ENCODE measurements at places on chromosomes 6 and 20.

DNA sequence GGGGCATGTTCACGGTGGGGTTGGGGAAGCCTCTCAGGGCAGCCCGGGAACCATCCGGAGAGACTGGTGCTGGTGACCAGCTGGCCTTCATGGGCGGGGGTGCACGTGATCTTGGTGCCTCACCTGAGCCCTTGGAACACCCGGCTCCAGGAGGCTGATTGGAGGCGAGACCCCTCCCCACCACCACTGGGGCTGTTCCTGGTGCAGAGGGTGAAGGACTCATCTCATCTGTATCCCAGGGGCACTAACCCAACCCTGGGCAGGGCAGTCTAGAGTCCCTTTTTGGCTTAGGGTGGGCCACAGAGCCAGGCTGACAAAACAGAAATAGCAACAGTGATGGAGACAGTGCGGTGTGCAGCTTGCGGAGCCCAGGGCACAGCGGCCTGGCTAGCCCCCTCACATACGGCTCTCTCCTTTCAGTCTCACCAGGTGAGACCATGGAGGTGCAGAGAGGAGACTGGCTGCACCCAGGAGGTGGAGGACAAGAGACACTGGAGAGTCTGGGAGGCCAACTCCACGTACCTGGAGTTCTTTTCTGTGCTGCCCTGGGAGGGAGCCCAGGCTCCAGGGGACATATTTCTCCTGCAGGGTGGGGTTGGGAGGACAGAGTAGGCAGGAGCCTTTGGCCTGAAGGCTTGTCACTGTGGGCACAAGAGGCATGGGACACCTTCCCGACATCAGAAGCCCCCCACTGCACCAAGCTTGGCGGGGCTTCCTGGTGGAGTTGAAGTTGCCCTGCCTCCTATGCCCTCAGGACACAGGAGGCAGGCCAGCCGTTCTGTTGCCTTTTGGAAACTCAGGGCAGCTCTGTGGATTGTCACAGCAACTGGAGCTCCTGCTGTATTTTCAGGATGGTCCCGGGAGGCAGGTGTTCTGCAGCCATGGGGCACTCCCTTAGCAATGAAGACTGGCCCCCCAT, 106.0 kb downstream of the SYCP2 start:
- no peak for DNase-seq

GRCh38 chr20:33811776-33812151, 616 bp downstream of the CHMP4B start:
- no peak for DNase-seq

DNA sequence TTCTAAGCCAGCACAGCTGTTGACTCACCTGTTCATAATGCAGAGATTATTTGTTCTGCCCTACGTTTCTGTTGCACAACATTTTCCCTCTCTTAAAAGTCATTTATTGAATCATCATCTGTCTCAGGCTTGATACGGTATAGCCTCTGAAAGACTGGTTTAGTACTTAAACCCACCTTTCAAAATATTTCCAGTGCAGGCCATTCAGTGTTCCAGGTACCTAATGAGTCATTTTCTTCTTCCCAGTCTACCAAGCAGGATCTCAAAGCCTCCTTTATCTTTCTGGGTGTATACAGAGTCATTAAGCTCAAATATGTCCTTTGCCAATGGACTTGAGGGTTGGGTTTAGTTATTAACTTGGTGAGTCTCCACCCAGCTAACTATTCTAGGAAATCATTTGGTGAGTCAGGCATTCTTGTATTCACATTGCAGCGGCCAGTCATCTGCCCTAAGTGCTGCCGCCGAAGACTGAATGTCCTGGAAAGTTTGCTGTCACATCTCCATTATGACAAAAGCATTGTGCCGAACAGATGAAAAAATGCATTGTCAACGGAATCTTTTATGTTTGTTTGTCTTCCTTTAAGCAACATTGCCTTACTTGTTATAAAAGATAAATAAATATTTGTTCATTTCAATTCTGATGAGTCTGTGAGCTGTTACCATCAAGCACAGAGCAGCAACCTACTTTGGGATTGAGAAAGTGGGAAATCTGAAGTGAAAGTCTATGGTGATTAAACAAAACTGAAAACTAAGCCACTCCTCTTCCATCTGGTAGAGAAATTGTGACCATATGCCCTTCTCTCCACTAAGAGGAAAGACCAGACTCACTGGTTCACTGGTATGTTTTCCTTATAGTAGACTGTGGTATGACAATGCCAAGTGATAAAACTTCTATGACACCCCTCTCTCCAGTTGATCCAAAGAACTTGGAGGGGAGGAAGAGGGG, 14.3 kb upstream of the FAM135A start:
- no peak for DNase-seq

GRCh38 chr6:38650207-38650752, 10.6 kb upstream of the BTBD9 start:
- DNase-seq, result no peak

DNA sequence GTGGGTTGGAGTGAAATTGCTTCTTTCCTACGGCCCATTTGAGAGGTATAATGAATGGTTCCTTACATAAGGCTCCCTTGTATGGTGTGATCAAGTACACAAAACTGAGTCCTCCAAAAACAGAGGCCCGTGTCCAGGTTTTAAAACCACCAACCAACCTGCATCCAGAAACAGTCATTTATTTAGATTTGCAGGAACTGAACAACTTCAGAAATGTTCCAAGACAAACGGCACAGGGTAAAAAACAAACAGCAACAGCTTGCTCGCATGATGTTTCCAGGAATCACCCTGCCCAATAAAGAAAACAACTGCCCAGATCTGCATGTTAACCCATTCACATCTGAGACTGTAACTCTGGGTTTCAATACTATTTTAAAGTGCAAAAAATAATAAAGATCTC, 40.2 kb upstream of the TRAM2 start:
- no peak for DNase-seq
